ENCODE measurements at places on chromosomes 4 and X.

DNA sequence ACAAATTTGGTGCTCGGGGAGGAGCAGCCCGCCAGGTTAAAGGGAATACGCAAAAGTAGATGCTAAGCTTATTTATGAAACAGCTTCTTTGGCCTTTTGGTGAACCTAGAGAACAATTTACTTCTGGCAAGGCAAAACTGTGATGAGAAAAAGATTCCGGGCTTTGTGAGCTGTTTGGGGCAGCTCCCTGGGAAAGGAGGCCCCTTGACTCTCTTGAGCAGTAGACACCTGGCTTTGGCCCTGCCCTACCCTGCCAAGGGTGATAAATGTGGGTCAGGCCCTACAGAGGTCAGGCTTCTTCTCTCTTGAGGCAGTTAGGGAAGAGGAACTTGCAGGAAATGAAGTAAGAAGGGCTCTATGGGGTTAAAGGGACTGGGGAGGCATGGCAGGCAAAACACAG, 509.6 kb downstream of the MID1IP1 start:
- no peak for DNase-seq

- no peak for DNase-seq
Observed at GRCh38 chrX:64151911-64152310, 53.6 kb downstream of the AMER1 start.

GRCh38 chrX:20414762-20415445, 148.2 kb upstream of the RPS6KA3 start:
- DNase-seq: no peak

DNA sequence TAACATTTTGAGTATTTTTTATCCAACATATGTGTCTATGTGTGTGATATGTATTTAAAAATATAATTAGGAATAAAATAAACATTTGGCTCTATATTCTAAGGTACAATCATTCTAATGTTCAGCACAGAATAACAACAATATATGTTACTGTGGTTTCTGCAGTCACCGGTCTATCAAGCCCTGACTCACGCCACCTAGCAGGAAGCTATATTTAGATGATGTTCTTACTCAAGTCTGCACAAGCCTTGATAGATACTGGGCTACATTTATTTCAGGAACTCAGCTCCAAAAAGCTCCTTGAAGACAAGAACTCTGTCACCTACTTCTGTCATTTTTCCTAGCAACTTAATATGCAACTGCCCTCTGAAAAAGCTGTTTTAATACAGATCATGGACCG, 152.0 kb upstream of the FTHL17 start:
- DNase-seq: no peak

DNA sequence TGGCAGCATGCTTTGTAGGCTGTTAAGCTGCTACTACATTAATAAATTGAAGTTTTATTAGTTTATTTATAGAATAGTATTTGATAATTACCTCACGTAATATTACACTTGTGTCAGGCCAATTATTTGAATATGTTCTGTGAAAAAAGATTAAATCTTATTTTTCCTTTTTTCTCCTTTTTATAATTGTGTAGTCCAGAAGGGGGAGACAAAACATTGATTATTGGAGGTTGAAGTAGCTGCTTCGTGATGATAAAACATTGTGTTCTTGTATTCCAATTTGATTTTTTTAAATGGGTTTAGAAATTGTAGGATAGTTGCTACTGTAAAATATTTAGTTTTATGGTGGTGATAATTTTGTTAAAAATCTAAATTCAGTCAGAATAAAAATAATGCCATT, 85.7 kb downstream of the DIAPH2 start:
- DNase-seq: no peak

GRCh38 chr4:105191621-105192210, 45.0 kb downstream of the TET2 start:
- DNase-seq: no peak

DNA sequence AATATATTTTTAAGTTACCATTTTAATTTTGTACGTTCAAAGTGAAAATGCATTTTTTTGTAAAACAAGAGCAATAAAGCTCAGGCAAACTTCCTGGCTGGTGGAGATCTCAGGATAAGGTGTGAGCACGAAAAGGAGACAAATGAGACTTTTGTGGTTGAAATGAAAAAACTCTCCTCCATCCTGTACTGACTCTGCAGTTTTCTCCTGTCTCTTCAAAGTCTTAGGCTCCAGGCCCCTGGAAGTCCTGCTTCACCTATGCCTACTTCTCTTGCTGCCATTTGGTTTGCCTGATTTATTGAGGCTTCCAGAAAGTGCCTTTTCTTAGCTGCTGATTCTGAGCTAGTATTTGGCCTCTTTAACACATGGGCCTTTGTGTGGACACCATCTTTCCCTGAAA, 77.7 kb downstream of the MAML3 start:
- DNase-seq: no peak

- no peak for DNase-seq
Observed at GRCh38 chr4:55635741-55636655, at the start of gene NMU. Gene NMU (minus strand): TSS chr4:55636298. CDS start chr4:55636192, 106 bp downstream.

DNA sequence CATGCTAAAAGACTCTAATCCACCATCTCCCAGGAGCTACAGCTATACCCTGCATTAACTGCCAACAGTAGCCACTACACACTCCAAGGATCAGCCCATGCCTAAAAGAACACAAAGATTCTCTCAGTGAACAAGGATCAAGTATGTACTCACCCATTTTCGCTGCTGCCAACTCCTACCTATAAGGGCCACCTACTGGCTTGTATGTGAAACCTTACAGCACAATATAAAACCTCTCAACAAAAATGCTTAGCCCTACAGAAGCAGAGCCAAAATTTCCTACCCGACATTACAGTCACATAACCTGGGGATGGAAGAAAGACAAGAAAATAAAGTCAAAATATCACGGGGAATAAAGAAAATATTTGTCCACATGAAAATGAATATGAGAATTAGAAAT, 562.8 kb upstream of the POU3F4 start:
- no peak for DNase-seq
